ENCODE measurements at places on chromosomes 7 and 10.

DNA sequence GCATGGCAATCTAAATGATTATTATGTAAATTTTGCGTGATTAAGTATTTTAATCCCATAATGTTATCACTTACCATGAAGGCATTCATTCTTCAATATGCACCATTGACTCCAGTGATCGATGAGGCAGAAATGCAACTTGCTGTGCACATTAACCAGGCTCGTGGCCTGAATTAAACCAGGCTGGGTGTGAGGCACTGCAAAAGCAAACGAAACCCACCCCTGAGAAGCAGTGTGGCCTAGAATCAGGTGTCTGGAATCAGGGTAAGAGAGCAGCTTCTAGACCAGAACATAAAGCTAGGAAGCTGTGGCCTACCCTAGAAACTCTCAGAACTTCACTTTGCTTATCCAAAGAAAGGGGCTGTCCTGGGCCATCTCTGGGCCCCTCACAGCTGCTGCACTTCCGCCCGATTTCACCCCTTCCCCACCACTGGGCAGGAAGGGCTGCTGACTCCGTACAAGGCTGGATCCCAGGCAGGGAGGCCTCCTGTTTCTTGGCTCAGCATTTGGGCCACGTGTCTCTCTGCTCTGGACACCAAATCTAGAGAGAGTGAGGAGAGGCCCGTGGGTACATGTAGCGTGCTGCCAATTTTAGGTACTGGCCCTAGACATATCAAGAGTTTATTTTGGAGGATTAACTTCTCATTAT, 4.4 kb downstream of the PTPRE start:
- DNase-seq, result no peak

- DNase-seq, result no peak
These were observed 298.3 kb upstream of the FZD8 start for GRCh38 chr10:35940141-35941041.

DNA sequence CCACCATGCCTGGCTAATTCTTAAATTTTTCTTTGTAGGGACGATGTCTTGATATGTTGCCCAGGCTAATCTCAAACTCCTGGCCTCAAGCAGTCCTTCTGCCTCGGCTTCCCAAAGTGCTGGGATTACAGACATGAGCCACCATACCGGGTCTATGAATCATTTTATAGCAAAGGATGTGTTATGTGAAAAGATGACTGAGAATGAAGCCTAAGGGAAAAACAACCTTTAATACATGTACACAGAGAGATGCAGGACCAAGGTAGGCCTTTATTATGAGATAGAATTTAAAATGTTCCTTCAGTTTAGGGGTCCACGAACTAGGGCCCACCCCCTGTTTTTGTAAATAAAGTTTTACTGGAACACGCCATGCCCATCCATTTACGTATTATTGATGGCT, 41.0 kb downstream of the UBE2H start:
- DNase-seq, result no peak

GRCh38 chr10:80996615-80997193, 459.0 kb downstream of the SH2D4B start:
- no peak for DNase-seq
